ENCODE measurements at places on chromosomes 16 and 17. TPM values are rescaled to one million over a fixed set of nuclear protein-coding genes. Genes with fewer than 3 reads are reported as not detected.

- H3K4me3 ChIP-seq = no peak overlapping the region
- no peaks in the 10 kb centered on the region for H3K27me3 ChIP-seq
- H3K27ac ChIP-seq = no peak overlapping the region
- H3K4me1 ChIP-seq = peaks cover under 1% of the 10 kb centered on the region
Measured at GRCh38 chr17:39714234-39714633, 14.4 kb downstream of the ERBB2 start.

DNA sequence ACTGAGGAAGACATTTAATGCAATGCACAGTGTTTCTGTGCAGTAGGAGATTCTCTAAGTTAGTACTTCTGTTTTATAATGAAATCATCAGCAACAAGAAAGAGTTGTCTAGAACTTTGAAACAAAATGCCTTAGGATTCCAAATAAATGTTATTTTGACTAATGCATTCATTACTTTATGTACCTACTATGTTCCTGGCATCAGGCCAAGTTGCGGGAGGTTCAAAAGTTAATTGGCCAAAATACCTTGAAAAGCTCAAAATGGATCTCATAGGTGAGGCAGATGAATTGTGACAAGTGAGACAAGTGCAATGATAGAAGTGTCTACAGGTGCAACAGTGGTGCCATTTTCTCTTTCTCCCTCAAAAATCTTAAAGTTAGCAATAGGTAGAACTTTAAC lies 289.4 kb downstream of the TOX3 start:
- no peaks in the 10 kb centered on the region for H3K4me1 ChIP-seq
- H3K27ac ChIP-seq = no peak overlapping the region
- no peaks in the 10 kb centered on the region for H3K27me3 ChIP-seq

Gene CDK3
- total RNA-seq = 4.7 TPM

- peaks cover 11% of the 10 kb centered on the region for H3K36me3 ChIP-seq
- H3K27ac ChIP-seq = no peak overlapping the region
- peak overlapping the region; percentile 98 for H3K4me3 ChIP-seq
- no peaks in the 10 kb centered on the region for H3K27me3 ChIP-seq
- DNase-seq = no peak
- peaks cover 46% of the 10 kb centered on the region for H3K4me1 ChIP-seq
Measured at GRCh38 chr16:81005610-81006161, 999 bp downstream of the CMC2 start.

Gene HS3ST3A1
- not detected for total RNA-seq

GRCh38 chr17:56160422-56160821 lies 7.1 kb downstream of the ANKFN1 start:
- H3K36me3 ChIP-seq = no peaks in the 10 kb centered on the region
- no peak for DNase-seq
- no peak overlapping the region for H3K4me3 ChIP-seq
- no peaks in the 10 kb centered on the region for H3K4me1 ChIP-seq
- H3K27ac ChIP-seq = no peak overlapping the region
- H3K27me3 ChIP-seq = 0 out of 2 replicates have a peak, but pooled peaks cover 2% of the 10 kb centered on the region

Gene ZFP3
- 0.72 TPM for total RNA-seq

GRCh38 chr16:85462714-85463611 lies 150.2 kb upstream of the GSE1 start:
- H3K27ac ChIP-seq = no peak overlapping the region
- peaks cover 19% of the 10 kb centered on the region for H3K4me1 ChIP-seq
- H3K4me3 ChIP-seq = no peak overlapping the region
- no peaks in the 10 kb centered on the region for H3K27me3 ChIP-seq
- no peaks in the 10 kb centered on the region for H3K36me3 ChIP-seq

Gene KRTAP16-1
- total RNA-seq = not detected

DNA sequence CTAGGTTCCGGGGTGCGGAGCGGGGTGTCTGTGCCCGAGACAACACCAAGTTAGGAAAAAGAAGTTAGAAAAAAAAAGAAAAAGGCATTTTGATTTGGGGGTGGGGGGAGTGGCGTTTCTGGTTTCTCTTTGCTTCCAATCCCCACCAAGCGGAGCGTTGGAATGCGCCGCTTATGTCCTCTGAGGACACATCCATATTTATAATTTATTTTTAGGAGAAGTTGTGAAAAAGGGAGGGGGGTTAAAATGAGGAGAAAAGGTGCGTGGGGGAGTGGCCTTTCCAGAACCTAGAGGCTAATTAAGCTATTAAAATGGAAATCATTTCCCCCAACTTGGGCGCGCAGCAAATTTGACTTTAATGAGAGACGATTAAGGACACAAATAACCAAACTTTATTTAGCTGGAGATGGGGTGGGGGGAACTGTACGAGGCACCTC lies 232.1 kb downstream of the MRTFB start:
- peak overlapping the region; percentile 96 for H3K4me3 ChIP-seq
- H3K27ac ChIP-seq = peak overlapping the region; percentile 93
- peak; percentile 89 for DNase-seq
- peaks cover 69% of the 10 kb centered on the region for H3K4me1 ChIP-seq

Gene RBBP6
- total RNA-seq = 45.5 TPM

DNA sequence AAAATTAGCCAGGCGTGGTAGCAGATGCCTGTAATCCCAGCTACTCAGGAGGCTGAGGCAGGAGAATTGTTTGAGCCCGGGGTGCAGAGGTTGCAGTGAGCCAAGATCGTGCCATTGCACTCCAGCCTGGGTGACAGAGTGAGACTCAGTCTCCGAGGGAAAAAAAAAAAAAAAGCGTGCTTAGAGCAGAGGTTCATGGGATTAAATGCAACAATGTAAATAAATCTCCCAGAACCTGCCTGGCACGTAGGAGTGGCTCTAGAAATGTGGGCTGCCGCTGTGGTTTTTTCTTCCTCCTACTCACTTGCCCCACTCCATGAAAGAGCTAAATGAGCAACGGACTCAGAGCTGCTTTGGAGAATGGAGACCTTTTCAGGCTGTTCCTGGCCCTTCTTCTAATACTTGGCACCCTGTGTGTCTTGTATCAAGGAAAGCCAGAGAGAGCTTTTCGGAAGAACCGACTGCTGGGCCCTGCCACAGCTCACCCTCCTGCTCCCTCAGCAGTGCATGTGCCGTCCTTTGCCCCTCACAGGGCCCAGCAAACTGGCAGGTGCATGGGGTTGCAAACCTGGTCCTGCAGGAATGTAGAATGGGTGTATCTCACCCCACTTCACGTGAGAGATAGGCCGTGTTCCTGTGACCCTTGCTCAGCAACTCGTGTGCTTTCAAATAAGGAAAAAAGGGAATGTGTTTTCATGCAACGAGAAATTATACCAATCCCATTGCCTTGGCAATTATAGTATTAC lies 52.0 kb downstream of the LDHD start:
- H3K4me3 ChIP-seq = no peak overlapping the region
- no peaks in the 10 kb centered on the region for H3K27me3 ChIP-seq
- no peaks in the 10 kb centered on the region for H3K36me3 ChIP-seq
